ENCODE measurements at places on chromosomes 11 and 22.

DNA sequence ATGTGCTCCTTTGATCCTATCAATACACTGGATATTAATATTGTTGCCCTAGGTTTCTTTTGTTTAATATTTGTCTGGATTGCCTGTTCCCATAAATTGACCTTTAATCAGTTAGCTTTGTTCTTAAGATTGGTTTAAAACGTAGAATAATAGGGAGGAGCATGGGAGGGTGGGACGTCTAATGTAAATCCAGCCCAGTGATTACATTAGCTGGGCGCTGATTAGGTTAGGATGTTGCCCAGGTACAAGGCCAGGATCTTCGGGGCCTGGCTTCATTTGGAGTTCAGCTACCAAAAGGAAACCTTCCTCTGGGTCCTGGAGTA, at the start of gene SRSF8:
Gene SRSF8 (plus strand): TSS at position 204 of the 323 bp plus-strand sequence. CDS start 308 bp downstream, outside the sequence.
- no peak for DNase-seq

DNA sequence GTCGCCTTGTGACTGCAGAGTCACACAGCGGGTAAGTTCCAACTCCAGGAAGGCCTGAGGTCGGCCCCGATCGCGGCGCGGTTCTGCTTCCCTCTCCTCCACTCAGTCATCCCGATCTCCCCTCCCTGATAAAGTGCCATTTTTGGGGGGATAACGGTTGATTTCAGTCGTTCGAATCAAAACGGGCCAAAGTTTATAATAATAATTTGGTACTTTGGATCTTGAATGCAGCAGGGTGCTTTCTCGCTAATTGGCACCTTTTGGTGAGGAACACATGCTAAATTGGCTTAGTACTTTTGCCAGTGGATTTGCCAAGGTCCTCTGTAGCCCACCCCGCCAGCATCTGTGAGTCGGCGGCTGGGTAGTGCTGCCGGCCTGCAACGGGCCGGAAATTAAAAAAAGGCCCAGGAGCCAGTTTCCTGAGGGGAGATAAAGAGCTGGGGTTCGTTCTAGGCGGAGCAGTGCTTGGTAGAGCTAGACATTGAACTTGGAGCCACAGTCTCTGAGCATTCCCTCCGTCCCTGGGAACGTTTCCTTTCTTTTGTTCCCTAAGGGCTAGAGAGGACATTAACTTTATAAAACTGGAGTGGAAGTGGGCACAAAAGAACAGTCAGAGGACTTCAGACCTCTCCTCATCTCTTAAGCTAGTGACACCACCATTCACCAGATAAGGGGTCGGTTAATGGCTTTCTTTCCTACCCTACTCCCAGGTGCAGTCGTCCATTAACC, 997 bp downstream of the UBE2L3 start:
- DNase-seq = no peak

DNA sequence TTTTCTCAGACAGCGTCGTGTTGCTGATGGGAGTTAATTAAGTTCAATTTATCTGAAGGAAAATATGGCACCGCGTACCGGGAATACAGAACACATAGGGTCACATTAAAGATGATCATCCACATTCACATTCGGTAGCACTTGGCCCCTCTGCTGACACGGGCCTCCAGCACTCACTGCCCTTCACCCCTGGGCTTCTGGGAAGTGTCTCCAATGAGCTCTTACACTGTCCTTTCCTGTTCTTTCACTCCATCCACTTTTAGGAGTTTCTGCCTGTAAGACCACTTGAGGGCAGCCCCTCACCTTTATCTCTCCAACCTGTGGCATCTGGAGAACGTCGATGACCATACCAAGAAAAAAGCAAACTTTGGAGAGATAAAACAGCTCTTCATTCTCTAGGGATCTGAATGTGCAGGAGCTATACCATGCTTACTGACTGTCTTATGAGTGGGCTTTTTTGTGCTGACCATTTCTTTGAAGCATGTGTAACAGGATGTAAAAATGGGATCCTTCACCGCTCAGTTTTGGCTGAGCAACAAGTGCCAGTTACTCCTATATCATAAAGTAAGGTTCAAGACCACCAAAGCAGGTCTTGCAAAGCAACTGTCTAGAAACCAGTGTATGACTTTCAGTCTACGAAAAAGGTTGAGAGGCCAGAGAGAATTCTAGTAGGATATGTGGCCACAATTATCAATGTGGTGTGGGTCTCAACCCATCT, 1.1 kb upstream of the SERGEF start:
- no peak for DNase-seq

- no peak for DNase-seq
These were observed 926.3 kb downstream of the BRD1 start for GRCh38 chr22:48901324-48901723.

DNA sequence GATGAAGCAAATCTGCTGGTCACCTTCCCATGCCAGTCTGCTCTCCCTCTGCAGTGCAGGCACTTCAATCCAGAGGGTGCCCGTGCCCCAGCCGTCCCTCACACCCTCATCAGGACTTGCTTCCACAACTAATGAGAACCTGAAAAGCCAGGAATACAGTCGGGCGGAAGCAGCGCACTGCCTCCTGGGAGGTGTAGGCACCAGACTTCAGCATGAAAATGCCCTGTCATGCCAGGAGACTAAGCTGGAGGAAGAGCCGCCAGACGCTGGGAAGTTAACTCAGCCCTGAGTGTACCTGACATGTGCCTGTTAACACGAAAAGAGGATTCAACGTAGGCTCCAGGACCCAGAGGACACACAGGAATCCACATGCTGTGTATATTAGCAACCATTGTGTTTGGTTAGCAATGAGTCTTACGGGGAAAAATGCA, 40.1 kb upstream of the FLI1 start:
- peak; percentile 22 for DNase-seq

DNA sequence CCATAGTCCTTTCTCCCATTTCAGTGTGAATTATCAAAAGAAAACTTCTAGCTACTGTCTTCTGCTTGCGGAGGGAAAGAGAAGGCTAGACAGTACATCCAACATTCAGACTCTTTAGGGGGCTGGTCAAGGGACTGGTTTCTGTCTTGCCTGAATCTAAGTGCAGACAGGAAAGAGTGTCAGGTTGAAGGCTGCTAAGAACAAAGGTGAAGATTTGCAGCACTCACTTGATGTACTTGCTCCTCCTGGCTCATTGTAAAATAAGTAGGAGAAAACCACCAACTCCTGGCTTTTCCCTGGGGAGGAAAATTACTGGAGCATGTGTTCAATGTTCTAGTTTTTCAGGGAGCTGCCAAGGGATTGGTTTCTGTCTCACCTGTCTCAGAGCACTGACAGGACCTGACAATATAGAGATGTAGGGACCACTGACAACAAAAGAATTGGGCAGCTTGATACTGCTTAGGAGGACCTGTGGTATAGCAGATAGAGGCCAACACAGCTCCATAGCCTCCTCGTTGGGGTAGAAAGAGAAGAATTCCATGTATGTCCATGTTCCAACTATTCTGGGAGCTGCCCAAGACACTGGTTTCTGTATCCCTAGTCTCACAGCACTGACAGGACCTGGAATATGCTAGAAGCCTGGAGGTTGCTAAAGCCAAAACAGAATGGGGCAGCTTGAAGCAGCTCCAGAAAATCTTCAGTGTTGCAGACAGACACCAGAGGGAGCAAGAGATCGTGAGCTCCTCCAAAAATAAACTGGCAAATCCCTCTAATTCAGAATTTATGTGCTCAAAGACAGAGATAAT, 39.7 kb upstream of the MMP12 start:
- DNase-seq = no peak

DNA sequence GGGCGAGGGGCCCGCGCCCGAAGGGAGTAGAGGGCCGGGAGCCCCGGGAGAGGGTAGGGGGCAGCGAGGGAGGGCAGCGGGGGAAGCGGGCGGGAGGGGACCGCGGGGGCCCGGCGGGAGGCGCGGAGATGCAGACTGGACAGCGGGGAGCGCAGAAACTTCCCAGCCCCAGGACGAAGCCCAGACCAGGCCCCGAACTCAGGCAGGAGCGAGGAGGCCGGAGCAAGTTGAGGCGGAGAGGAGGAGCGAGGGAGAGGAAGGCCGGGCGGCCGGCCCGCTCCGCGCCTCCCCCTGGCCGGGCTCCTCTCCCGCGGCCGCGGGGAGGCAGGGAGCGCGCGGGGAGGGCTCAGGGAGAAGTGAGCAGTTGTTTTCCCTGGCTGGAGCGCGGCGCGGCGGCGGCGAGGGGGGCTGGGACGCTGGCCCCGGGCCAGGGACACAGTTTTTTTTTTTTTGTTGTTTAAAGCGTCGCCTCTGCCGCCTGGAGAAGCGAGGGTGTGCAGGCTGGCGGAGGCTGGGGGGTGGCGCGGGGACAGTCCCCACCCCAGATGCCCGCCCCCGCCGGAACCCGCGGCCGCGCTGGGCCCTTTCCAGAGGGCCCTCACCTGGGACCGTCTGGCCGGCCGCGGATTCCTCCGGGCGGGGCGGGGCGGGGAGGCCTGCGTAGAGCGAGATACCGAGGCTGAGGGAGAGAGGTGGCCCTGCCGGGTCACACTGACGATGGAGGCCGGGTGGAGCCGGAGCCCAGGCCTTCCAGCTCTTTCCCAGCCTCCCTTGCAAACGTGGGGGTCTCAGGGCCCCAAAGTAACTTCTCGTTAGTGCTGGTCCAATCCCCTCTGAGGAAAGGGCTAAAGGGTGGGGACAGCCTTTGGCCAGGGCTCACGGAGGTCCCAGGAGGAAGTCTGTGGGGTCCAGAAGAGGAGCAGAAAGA, at the start of gene LTBP3:
Gene LTBP3 (minus strand): TSS at position 358 of the 928 bp plus-strand sequence. CDS start 400 bp downstream, outside the sequence.
- DNase-seq = peak; percentile 96

DNA sequence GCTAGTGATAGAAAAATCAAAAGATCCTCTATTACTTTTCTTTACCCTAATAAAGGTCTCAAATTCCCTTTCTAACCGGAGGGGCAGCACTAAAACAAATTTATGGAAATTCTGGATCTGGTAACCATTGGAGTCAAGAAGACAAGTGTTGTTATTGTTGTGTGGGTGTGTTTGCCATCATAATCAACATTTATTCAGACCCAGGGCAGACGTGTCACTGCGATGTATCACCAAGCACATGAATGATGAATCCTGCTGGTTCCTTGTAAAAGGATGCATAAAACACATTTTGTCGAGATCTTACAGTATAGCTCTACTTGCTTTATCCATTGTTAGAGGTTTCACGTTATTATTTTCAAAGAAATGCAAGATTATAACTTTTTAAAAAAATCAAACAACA, 12.1 kb upstream of the FJX1 start:
- no peak for DNase-seq

- DNase-seq = no peak
These were observed 32.8 kb upstream of the NUP50 start for GRCh38 chr22:45130891-45131290.

- DNase-seq = no peak
These were observed 4.9 kb downstream of the CLDN5 start for GRCh38 chr22:19519041-19519926.

DNA sequence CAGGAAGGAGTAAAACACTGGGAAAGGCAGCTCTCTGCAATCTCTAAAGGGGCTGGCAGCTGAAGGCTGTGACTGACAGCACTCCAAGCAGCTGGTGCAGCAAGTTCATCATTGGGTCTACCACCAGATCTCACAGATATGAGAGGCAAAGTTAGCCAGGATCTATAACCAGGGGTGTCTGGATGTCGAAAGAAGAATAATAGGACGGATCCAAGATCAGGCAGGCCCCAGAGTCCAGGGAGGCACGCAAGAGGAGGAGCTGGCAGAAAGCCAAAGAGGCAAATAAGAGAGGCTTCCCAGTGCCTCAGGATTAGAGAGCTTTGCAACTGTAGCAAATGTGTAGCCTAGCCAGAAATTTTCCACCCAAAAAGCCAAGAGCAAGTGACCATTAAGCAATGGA, 77.1 kb downstream of the RBMXL2 start:
- DNase-seq = no peak

DNA sequence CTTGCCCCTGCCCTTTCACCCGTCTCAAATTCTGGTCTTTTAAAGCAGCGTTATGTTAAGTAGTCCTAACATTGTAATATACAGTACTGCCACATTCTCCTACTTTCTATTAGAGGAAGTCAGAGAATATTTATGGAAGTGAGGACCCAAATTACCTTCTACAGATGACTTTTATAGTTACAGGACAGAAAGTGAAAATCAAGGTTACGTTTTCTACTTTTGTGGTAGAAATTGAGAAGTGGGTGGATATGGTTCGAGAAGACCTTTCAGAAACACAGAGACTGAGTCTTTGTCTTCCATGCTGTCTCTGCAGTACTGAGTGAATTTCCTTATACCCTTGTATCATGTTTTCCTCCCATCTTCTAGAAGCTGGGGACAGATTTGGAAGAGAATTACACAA, 17.1 kb downstream of the SC5D start:
- DNase-seq = no peak

GRCh38 chr11:44351006-44351660, 41.2 kb upstream of the ALX4 start:
- DNase-seq = no peak

- DNase-seq = no peak
These were observed 97.6 kb downstream of the SLC1A2 start for GRCh38 chr11:35321532-35322317.

DNA sequence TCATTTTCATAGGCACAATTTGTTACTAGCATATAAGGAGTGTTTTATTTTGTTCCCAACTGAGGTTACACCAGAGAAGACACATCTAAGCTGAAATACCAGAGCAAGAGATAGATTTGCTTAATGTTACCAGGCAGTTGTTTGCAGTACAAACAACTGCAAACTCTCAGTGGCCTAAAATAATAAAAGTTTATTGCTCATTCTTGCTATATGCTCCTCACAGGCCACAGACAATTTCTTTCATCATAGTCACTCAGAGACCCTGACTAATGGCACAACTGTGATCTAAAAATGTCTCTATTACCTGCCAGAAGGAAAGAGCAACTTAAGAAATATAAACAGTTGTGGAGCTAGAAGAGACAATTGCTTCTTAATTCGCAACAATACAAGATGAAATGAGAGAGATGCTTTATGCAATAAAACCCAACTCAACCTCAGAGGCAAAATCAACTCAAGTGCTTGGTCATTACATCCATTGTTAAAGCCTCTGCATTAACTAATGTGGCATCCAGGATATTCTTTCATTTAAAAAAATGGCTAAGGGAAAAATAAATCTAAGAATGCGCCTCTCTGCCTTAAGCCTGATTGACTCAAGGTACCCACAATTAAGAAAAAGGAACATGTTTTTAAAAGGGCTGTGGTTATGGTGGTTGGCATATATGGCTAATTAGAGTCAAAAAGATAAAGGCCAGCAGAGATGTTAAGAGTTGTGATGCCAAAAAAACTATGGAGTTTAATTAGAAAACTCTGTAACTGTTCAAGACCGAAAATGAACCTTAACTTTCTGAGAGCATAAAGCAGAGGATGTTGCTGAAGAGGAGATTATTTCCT, 103.7 kb downstream of the CD44 start:
- no peak for DNase-seq

DNA sequence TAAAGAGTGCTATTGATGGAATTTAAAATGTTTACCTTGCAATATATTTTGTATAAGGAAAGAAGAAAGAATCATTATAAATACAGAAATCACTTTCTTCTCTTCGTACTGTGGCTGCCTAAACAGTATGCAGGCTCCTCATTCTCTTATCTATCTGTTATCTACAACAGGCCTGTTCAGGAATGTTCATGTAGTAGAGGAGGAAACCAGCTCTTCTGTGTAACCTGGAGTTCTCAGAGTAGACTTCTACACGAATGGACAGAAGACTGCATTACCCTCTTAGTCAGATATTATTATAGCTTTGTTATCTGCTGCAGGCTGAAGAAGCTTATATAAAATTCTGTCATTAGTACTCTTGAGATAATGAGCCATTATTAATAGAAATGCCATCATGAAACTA, 1225.9 kb upstream of the CNTN5 start:
- DNase-seq = no peak

GRCh38 chr11:117009905-117010605, 88.2 kb downstream of the SIK3 start:
- DNase-seq = no peak

- DNase-seq = no peak
These were observed 51.6 kb upstream of the FIBIN start for GRCh38 chr11:26942356-26942755.

- peak; percentile 32 for DNase-seq
These were observed 26.8 kb downstream of the RPL3 start for GRCh38 chr22:39292561-39293074.

All from posterior cingulate gyrus (tissue), 11 donors.